ENCODE measurements at places on chromosomes 12 and 14.

DNA sequence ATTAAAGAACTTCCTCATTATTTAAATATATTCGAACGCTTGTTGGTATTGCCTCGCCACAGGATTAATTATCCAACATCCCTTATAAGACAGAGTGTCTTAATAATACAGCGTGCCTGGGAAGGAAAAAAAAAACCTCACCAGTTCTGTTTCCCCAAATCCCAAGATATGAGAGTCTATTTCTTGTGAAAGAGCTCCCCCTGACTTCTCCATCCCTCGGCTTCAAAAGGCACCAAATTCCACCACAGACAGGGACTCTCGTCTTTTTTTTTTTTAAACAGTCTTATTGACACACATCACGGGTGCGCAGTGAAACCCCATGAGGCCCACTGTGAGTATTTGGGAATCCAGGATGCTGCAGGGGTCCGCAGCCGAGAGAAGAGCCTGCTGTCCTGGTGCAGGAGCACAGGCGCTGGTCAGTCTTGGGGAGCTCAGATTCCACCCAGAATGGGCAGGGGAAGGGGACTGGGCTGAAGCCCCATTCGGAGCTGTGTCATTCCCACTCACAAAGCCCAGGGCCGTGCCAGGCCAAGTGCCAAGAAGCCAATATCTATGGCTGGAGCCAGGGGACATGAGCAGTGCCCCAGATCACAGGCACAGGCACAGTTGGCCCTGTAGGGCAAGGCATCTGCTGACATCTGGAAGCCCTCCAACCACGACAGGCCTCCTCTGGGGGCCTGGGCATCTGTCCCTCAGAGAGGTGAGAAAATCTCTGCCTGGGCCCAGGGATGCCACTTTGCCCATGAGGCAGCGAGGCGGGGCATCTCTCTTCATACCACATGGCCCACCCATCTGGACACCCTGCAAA lies 71.9 kb downstream of the BCL11B start:
- no peak for DNase-seq

DNA sequence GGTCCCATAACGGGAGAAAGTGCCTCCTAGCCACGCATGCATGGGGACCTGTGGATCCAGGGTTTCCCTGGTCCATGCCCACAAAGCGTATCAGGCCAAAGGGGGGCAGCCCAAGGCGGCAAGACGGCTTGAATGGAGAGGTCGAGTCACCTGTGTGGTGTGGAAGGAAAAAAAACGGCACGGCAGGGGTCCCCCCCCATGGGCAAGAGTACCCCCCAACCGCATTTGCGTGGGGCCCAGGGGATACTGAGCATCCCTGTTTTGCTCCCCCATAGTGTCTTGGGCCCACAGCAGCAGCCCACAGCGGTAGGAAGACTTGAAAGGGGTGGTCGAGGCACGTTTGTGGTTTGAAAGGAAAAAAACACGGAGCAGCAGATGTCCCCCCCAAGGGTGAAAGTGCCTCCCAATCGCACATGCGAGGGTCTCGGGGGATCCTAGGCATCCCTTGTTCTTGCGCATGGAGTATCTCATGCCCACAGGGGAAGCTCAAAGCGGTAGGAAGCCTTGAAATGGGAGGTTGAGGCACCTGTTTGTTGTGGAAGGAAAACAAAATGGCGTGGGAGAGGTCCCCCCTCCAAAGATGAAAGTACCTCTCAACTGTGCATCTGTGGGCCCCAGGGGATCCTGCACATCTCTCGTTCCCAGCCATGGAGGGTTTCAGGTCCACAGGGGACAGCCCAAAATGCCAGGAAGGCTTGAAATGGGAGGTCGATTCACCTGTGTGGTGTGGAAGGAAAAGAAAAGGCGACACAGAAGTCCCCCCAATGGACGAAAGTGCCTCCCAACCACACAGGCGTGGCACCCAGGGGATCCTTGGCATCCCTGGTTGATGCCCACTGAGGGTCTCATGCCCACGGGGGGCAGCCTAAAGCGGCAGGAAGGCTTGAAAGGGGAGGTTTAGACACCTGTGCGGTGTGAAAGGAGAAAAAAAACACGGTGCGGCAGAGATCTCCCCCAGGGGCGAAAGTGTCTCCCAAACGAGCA lies 577.5 kb downstream of the ALG10 start:
- no peak for DNase-seq

GRCh38 chr12:60967128-60967527 lies 1293.1 kb upstream of the USP15 start:
- DNase-seq, result no peak

DNA sequence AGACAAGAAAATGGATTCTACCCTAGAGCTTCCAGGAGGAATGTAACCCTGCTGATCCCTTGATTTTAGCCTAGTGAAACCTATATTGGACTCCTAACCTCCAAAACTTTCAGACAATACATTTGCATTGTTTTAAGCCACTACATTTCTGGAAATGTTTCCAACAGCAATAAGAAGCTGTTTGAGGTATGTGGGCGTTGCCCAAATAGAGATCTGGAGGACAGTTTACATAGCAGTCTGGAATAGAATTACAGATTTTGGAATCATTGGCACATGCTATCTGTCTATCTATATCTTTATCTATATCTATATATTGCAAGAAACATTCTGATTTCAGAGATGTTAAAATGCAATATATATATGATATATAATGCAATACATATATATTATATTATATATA lies 42.4 kb upstream of the EGLN3 start:
- no peak for DNase-seq

- DNase-seq, result no peak
Observed at GRCh38 chr12:70603044-70603443, 34.2 kb downstream of the PTPRB start.
